ENCODE measurements at places on chromosomes 13 and 19.

GRCh38 chr13:47420568-47420967 lies 523.7 kb upstream of the HTR2A start:
- DNase-seq = no peak

DNA sequence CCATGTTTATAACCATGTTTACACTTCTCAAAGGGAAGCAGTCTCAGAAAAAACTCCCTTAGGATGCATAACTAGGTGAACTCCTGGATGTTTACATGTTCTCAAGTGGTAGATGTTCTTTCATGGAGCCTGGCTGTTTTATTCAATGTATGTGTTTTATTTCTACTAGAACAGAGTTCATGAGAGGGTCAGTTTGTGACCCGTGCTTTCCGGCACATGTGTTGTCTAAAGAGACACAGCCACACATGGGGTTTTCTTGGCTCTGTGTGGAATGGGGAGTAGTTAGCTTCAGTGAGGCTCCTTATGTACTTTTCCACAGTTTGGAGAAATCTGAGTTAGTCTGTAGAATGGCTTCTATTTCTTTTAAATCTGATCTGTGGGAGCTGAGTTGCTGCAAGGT lies 60.9 kb downstream of the ATP8A2 start:
- DNase-seq = no peak

- DNase-seq = no peak
These were observed 136.5 kb upstream of the GPR12 start for GRCh38 chr13:26896986-26897668.

GRCh38 chr19:4694211-4694987 lies 24.3 kb upstream of the MYDGF start:
- DNase-seq = no peak

DNA sequence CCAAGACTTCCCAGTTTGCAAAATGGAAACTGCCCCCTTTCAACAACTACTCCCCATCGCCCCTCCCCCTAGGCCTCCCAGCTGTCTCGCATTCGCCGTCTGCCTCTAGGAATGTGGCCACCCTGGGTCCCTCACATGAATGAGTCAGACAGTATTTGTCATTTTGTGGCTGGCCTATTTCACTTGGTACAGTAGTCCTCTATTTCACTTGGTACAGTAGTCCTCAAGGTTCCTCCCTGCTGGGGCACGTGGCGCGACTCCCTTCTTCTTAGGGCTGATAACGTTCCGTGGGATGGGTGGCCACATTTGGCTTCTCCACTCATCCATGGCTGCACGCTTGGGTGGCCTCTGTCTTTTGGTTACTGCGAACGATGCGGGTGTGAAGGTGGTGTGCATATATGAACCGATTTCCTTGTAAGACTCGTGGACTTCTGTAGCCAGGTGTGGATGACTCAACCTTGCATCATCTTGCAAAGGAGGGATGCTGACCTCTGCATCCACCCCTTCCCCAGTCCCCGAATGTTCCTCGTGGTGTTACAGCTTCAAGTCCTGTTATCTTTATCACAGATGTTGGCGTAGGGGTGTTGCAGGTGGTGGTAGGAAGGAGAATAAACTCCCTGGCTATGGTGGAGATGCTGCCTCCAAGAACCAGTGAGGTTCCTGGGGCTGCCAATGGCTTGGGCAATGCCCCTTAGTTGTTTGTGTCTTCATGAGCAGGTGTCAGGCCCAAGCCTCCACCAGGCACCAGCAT lies 112.1 kb upstream of the SOX1 start:
- DNase-seq = no peak

GRCh38 chr13:111389621-111390521 lies 69.4 kb downstream of the TEX29 start:
- no peak for DNase-seq

DNA sequence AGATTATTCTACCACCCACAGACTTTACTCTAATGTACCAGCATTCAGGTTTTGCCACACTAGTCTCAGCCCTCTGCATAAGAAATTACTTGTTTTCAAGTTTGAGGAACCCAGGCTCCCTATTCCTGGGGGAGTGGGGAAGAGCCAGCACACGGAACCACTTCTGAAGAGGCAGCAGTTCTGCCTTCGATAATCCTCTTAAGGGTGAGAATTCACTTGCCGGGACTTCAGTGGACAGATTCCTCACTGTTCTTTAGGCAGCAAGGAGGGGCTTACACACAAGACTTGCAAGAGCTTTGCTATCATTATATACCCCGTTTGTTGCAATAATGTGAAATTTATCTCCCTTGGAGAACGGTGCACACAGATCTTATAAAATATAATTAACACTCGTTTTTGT lies 133.1 kb downstream of the ABCC4 start:
- no peak for DNase-seq

DNA sequence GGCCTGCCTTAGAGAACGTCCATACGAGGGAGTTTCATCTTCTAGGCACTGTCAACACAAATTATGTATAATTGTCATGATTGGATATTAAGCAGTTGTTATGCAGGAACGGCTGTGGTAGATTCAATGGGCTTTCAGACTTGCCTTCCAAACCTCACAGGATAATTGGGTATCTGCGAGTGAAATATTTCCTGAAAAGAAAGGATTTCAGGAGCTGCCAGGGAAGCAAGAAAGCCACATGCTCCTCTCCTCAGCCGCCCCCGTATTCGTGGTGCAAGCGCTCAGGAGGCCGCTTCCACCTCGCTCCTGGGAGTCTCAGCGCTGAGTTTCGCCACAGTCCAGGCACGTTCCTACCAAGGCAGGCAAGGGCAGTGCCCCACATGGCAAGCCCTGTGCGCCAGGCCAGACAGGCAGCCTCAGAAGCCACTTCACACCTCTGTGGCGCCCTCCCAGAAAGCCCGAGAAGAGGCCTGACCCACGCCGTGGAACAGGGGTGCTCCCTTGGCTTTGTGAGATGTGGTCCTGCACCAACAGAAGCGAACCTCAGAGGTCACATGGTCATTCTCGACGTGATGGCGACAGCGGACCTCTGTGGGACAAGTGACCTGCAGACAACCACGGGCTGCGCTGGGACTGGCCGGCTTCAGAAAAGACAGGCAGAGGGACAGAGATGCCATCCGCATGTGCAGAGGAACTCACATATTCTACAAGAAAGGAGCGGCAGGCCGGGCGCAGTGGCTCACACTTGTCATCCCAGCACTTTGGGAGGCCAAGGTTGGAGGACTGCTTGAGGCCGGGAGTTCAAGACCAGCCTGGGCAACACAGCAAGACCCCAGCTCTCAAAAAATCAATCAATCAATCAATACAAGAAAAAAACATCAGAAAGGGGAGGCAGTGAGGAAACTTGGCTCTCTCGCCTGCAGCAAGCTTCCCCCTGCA lies 41.4 kb downstream of the CEBPG start:
- no peak for DNase-seq

- no peak for DNase-seq
These were observed 35.2 kb downstream of the C13orf46 start for GRCh38 chr13:113938716-113939115.

DNA sequence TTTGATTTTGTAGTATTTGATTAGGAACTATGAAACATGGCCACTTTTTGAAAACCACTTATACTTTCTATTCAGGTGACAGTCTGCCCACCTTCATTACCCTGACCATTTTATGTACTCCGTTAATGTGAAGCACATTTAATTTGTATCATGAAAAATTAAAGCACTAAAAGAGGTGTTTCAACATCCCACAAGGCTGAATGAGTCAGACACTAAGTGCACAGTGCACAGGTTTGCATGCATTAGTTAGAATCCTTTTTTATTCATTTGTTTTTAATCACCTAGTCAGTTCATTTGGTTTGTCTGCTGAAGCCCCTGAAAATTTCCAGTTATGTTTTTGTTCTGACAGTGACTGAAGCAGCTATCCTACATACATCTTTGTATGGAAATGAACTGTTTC lies 271.0 kb downstream of the SLITRK5 start:
- no peak for DNase-seq

GRCh38 chr13:112074139-112074865 lies 7.4 kb downstream of the SOX1 start:
- peak; percentile 3 for DNase-seq

GRCh38 chr13:47109028-47109427 lies 212.2 kb upstream of the HTR2A start:
- DNase-seq = no peak

- DNase-seq = peak; percentile 36
These were observed 77.0 kb upstream of the TSC22D1 start for GRCh38 chr13:44652962-44653660.

- no peak for DNase-seq
These were observed 1.5 kb downstream of the FAM124A start for GRCh38 chr13:51223560-51224270.

DNA sequence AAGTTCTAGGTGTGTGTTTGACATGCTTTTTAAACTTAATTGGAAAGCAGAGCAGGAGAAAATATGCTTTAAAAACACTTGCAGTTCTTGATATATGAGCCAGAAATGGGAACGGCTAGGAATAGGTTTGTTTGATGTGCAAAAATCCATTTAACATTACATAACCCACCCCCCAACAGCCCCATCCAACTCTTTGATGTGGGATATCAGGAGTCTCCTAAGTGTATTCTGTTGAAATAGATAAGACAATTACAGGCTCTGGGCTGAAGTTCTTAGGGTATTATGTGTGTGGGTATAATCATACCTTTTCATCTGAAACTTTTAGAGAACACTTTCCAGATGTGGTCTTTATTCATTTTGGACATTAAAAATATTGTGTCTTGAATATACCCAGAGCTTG lies 240.4 kb upstream of the CSNK1A1L start:
- no peak for DNase-seq

GRCh38 chr13:66971004-66971403 lies 259.1 kb downstream of the PCDH9 start:
- DNase-seq = no peak

GRCh38 chr13:32134241-32135055 lies 102.9 kb downstream of the FRY start:
- no peak for DNase-seq

DNA sequence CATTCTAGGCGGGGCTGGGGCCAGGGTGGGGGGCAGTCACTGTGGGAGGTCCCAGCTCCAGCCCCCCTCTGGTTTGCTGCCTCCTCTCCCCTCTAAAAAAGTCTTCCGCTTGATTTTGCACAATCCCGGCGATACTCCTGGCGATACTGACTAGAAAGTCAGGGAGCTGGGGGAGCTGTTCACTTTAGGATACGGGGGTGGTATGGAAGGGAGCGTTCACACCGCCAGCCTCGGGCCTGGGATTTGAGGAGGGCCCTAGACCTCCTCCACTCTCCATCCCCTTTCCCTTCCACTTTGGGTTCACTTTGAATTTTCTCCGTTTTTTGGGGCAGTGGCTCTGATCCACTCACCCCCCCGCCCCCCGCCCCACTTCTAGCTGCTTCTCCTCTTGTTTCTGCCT lies 35.0 kb downstream of the KEAP1 start:
- DNase-seq = no peak

GRCh38 chr19:6198896-6199239 lies 63.4 kb downstream of the ACSBG2 start:
- no peak for DNase-seq

- DNase-seq = no peak
These were observed 46.2 kb downstream of the ACTN4 start for GRCh38 chr19:38693380-38694223.

- no peak for DNase-seq
These were observed 1543.0 kb downstream of the SLITRK5 start for GRCh38 chr13:89214185-89214584.

DNA sequence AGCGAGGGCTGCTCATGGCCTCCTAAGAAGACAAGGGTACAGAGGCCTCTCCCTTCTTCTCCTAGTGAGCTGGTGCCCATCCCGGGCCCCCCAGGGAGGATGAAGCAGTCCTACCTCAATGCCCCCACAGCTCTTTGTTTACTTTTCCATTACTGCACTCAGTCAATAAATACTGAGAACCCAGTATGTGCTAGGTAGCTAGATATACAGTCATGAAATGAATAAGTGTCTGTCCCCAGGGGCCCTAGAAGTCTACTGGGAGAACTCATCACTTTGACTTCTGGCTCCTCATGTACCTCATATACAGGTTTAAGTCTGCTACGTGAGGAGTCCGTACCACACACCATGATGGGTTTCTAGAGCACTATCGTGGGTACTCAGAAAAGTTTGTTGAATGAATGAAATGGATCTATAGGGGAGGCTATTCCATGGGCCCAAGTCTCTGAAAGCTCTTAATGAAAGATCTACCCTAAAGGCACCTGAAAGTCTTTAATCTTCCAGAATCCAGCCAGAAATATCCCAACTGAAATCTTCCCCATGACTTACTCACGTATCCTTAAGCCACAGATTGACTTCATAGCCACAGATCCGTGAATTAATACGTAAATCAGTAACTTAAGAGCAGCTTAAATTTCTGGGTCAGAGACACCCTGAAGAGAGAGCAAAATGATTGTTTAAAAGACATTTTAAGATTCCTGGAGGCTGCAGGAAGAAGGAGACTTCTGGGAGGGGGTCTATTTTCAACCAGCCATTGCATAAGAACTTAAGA lies 51.6 kb upstream of the POMP start:
- no peak for DNase-seq

DNA sequence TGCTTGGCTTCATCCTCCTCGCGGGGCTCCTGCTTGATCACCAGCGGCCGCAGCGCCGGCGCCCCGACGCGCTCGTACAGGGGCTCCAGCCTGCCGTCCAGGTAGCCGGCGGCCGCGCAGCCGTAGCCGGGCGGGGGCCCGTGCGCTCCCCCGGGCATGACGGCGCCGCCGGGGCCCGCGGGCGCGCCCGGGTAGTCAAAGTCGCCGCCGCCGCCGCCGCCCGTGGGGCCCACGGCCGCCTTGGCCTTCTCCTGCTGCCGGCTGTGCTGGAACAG lies 497 bp downstream of the CEBPA start:
- DNase-seq = no peak

DNA sequence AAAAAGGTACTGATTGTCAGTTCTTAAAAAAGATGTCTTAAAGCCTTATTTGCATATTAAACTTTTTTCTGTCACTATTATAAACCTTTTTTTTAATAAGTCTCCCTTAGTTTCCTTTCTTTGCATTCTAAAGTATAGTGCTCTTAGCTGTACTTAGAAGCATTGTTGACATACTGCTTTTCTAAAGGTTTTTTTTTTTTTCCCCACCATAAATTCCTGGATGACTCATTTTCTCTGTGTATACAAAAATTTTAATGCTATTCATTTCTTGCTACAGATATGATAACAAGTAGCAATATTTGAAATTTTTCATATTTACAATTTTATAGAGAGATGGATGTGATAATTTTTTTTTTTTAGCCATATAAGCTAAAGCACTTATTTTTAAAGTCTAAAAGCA lies 43.5 kb downstream of the METTL21C start:
- DNase-seq = no peak

- DNase-seq = no peak
These were observed 11.5 kb downstream of the PODNL1 start for GRCh38 chr19:13926715-13927114.

DNA sequence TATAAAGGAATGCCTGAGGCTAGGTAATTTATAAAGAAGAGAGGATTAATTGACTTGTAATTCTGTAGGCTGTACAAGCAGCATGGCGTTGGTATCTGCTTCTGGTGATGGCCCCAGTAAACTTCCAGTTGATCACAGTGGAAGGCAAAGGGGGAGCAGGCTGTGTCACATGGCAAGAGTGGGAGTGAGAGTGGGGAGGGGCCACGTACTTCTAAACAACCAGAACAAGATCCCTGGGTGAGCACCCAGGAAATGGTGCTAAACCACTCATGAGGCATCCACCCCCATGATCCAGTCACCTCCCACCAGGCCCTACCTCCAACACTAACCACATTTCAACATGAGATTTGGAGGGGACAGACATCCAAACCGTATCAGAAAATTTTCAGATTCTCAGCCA lies 3.0 kb upstream of the RNF113B start:
- no peak for DNase-seq

GRCh38 chr19:45681391-45682015 lies 10.2 kb downstream of the SNRPD2 start:
- DNase-seq = peak; percentile 61

- DNase-seq = no peak
These were observed 53.0 kb downstream of the TGDS start for GRCh38 chr13:94542917-94543316.

GRCh38 chr19:3573162-3573857 lies 566 bp downstream of the HMG20B start:
- no peak for DNase-seq

Measured in NCI-H2227 treated with DMSO at 0.1 percent for 48 hours (cell line).